Hematopoietic multipotent progenitor cell (in vitro differentiated cells): ENCODE measurements at places on chromosomes 6 and 20. TPM values are rescaled to one million over a fixed set of nuclear protein-coding genes. Genes with fewer than 3 reads are reported as not detected.

PI16 gene
- not detected for total RNA-seq

POU5F1 gene
- total RNA-seq = not detected

NKX2-2 gene
- total RNA-seq = not detected

METTL24 gene
- 3.0 TPM for total RNA-seq

MTHFD1L gene
- 9.2 TPM for total RNA-seq

TRIM31 gene
- total RNA-seq = not detected

LY6G5C gene
- 3.5 TPM for total RNA-seq

OR2B6 gene
- total RNA-seq = 0.81 TPM

DLK2 gene
- total RNA-seq = 0.27 TPM

PRSS16 gene
- total RNA-seq = not detected

FHL5 gene
- not detected for total RNA-seq

GSTA3 gene
- total RNA-seq = not detected

PABPC1L gene
- total RNA-seq = 19.7 TPM

TBX18 gene
- total RNA-seq = under 0.01 TPM

MAPK13 gene
- total RNA-seq = 1.1 TPM

RNF217 gene
- total RNA-seq = 11.8 TPM

ANGPT4 gene
- total RNA-seq = not detected

PKHD1 gene
- under 0.01 TPM for total RNA-seq

NDRG3 gene
- total RNA-seq = 16.7 TPM
